ENCODE measurements at places on chromosomes 3 and 15.
A peak's percentile ranks its signal among the peaks of the same experiment; 100 is the strongest.

GRCh38 chr15:82894971-82895520 lies 57.5 kb downstream of the HOMER2 start:
- DNase-seq = no peak

GRCh38 chr3:133448478-133449122 lies 48.7 kb downstream of the BFSP2 start:
- no peak for DNase-seq

GRCh38 chr3:126522363-126522788 lies 1.6 kb upstream of the CHST13 start:
- DNase-seq = peak; percentile 48

DNA sequence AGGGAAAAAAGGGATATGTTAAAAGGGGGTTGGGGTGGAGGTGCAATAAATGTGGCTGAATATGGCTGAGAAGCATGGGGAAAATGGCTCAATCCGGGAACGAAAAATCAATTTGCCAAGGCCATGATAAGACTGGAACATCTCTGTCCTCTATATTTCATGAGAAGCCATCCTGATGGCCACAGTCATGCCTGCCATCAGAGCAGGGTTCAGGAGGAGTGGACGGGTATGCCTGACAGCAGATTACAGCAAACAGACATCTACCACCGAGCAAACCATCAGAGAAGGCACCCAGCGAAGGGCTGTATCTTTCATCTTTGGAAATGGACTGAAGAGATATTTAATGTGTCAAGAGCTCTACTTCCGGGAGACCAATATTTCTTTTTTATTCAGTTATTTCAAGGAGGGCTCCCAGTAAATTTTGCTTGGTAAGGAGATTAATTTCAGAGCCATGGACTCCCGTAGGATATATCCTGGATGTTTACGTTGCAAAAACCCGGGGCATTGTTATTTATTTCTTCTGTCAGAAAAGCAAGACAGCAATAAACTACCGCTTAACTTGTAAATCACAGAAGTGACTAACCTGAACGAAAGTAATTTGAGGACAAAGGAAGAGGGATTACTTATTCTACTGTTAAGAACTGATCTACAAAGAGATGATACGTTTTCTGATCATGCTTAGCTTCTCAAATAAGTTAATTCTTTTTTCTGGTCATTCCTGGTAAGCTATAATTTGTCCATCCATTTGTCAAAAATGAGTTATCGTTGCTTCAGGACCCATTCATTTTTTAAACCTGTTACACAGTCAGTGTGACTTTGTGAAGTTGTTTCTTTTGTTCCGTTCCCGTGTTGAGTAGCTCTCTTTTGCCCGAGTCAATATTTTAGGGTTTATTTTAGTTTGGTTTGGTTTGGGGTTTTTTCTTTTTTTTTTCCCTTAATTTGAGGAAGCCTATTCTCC lies 80.6 kb upstream of the CHD2 start:
- peak; percentile 36 for DNase-seq

- DNase-seq = no peak
Observed at GRCh38 chr3:71893122-71893521, 108.2 kb upstream of the PROK2 start.

GRCh38 chr15:61518191-61518950 lies 289.3 kb upstream of the RORA start:
- DNase-seq = no peak

- DNase-seq = no peak
Observed at GRCh38 chr15:39581793-39582285, 960 bp downstream of the THBS1 start.

DNA sequence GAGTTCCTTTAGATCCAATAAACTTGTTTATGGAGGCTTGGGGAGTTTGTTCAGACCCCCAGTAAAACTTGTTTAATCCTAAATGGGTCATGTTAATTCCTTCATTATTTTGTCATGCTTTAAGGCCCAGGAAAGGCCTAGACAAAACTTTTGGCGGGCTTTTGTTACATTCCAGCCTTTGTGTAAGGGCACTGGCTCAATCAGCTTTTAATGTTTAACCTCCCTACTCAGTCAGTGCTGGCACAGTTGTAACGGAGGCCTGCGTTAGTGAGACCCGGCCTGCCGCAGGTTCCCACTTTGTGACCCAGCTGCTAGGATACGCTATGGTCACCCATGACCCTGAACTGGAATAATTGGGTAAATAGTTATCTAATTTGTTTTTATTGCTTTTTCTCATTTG lies 59.2 kb downstream of the OXSM start:
- no peak for DNase-seq

- DNase-seq = peak; percentile 10
Observed at GRCh38 chr15:98292442-98293240, 332.1 kb downstream of the ARRDC4 start.

DNA sequence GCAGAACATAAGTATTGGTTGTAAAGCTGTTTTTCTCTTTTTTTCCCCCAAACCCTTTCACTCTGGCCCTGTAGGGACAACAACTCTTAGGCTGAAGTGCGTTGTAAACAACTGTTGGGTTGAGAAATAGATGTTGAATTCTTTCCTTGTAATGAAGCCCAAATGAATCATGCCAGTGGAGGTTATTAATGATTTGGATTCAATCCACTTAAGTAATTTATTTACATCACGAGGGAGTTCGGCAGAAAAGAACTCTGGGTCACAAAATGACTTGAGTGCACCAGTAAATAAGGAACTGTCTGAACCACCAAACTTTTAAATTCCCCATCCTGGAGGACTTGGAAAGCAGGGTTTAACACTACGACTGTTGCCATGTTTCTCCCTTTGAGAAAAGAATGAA lies 218.9 kb downstream of the PDZRN3 start:
- DNase-seq = no peak

- DNase-seq = no peak
Observed at GRCh38 chr15:53472883-53473282, 286.6 kb downstream of the WDR72 start.

GRCh38 chr3:123540285-123540684 lies 44.6 kb downstream of the HACD2 start:
- peak; percentile 51 for DNase-seq

GRCh38 chr3:83913381-83913780 lies 1045.4 kb upstream of the CADM2 start:
- no peak for DNase-seq

DNA sequence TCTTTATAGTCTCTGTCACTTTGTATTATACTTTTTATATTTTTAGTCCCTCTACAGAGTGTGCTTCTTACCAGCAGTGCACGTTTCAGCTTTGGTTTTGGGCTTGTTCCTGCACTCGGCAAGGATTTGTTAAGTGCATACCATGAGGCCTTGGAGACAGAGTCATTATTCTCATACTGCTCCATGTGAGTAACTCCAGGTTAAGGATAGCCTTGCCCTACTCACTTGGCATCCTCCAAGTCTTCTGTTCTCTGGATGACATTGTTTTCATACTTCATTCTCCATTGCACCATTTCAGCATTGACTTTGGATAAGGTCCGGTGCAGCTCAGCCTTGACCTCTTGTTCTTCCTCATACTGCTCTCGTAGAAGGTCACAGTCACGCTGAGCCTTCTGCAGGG lies 96.4 kb downstream of the MYH15 start:
- DNase-seq = no peak

- no peak for DNase-seq
Observed at GRCh38 chr15:87631775-87632174, 624.8 kb downstream of the NTRK3 start.

GRCh38 chr3:78268716-78269668 lies 1229.1 kb downstream of the ROBO2 start:
- DNase-seq = no peak

- no peak for DNase-seq
Observed at GRCh38 chr15:60396100-60396499, 1.7 kb downstream of the ANXA2 start.
